Hematopoietic multipotent progenitor cell treated with erythropoietin and hydrocortisone succinate and interleukin-3 and kit ligand, for 15 days (in vitro differentiated cells): ENCODE measurements at places on chromosomes 7 and 10.

DNA sequence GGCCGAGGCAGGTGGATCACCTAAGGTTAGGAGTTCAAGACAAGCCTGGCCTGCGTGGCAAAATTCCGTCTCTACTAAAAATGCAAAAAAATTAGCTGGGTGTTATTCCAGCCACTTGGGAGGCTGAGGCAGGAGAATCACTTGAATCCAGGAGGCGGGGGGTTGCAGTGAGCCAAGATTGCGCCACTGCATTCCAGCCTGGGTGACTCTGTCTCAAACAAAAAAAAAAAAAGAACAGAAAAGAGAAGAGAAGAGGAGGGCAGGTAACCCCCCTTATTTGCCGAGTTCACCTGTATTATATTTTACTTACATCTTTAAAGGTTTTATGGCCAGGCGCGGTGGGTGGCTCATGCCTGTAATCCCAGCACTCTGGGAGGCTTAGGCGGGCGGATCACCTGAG lies 91.7 kb downstream of the RNF216 start:
- DNase-seq: no peak

GRCh38 chr7:107957436-107957835 lies 45.5 kb downstream of the LAMB1 start:
- no peak for DNase-seq

DNA sequence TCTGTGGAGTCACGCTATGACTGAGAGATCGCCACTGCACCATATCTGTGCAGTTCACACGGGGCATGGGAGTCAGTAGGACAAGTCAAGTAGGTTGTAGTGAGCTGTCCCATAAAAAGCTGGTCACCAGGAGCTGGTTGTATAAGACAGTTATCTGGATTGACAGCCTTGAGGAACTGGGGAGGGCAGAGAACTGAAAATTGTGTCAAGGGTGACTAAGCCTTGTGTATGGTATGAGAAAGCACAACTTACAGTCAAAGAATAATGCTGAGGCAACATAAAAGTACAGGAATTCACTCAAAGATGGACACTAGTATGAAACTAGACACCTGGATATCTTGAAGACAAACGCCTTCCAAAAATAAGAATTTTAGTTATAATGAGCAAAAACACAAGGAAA lies 564.9 kb downstream of the POM121L12 start:
- DNase-seq: no peak

- no peak for DNase-seq
Observed at GRCh38 chr10:102420181-102420713, 389 bp upstream of the FBXL15 start.

DNA sequence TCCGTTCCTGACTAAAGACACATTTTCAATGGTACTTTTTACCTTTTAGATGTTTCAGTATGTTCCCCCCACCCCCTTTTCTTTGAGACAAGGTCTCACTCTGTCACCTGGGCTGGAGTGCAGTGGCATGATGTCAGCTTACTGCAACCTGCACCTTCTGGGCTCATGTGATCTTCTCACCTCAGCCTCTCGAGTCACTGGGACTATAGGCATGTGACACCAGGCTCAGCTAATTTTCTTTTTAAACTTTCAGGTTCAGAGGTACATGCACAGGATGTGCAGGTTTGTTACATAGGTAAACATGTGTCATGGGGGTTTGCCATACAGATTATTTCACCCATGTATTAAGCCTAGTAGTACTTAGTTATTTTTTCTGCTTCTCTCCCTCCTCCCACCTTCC lies 99.3 kb upstream of the RPA3 start:
- DNase-seq: no peak

- no peak for DNase-seq
Observed at GRCh38 chr10:35577926-35578617, 27.1 kb upstream of the GJD4 start.

DNA sequence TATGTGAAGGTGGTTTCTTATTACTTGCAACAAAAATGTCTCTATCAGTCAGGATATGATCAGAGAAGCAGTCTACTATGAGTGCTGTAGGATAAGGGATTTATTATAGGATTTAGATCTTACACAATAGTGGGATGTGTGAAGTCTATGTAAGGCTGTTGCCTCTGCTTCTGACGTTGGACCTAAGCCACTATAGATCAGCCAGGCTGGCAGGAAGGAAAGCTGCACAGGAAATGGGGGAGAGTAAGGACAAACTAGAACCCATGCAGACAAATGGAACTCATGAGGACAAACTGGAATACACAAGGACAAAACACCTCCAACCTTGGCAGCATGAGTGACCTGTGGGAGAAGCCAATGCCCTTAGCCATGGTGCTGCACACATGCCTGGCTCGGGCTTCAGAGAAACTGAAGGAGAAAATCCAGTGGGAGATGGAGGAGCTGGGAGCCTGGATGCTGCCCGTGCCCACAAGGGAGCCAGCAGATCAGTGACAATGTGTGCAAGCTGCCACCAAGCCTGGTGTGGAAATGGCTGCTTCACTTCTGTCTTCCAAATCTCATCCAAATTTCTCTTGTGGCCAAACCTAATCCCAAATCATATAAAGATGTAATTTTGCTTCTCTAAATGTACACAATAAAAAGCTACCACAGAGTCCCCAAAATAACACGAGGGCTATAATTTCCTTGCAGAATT lies 147.0 kb upstream of the PCGF5 start:
- DNase-seq: no peak

DNA sequence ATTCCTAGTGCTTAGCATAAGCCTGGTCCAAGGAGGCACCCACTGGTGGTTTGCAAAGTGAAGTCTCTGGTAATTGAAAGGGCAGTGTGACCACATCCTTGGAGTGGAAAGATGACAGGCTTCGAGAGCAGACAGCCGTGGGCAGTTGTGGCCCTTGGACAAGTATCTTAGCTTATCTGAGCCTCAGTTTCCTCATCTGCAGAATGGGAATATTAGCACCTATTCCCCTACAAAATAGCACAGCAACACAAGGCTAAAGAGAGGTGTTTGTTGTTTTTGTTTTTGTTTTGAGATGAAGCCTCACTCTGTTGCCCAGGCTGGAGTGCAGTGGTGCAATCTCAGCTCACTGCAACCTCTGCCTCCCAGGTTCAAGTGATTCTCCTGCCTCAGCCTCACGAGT lies 29.3 kb downstream of the MYL10 start:
- DNase-seq: no peak

- DNase-seq: no peak
Observed at GRCh38 chr7:67344481-67345193, 348.0 kb downstream of the TYW1 start.

GRCh38 chr7:156735851-156736250 lies 95.3 kb downstream of the RNF32 start:
- no peak for DNase-seq

DNA sequence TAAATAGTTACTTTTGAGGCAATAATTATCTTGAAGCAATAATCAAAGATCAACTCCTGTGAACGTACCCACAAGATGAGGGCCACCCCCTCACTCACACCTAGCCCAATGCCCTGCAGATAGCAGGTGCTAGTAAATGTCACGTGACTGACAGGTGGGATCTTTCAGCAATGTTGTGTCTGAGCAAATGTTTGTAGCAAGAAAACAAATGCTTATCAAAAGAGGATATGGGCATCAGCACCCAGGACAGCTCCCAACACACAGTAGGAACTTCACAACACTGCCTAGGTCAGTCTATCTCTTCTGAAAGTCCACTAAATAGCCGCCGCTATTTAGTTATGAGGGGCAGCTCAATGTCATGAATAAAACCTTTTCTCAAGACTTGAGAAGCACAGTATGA lies 120.8 kb upstream of the PDLIM1 start:
- no peak for DNase-seq

DNA sequence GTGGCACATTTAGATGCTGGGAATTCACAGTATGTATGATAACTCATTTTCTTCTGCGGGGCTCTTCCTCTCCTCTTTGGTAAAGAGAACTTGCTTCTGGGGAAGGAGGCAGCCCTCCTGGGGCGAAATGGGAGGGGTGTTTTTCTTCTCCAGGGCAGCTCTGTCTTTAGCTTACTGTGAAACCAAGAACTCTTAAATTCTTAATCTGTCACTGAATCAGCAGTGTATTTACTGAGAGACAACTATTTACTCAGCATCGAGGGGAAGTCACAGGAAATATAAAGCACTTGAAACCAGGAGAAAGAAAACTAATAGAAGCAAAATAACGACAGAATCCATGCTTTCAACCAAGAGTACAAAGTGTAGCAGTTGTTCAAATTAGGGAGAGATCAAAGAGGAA lies 158.2 kb upstream of the AGK start:
- DNase-seq: no peak
